Progenitor cell of endocrine pancreas (in vitro differentiated cells): ENCODE measurements at places on chromosomes 2 and 18. TPM values are rescaled to one million over a fixed set of nuclear protein-coding genes. Genes with fewer than 3 reads are reported as not detected.

RGPD4 gene
- total RNA-seq: 0.11 TPM in 1 of 2 replicates, not detected in the other

SOCS6 gene
- 36.3 and 39.0 TPM in 2 replicates for total RNA-seq

GALM gene
- 40.2 and 46.3 TPM in 2 replicates for total RNA-seq

PKDCC gene
- total RNA-seq: 334 and 335 TPM in 2 replicates

PCARE gene
- total RNA-seq: not detected in 2 replicates

SFTPB gene
- total RNA-seq: not detected in 2 replicates

DNA sequence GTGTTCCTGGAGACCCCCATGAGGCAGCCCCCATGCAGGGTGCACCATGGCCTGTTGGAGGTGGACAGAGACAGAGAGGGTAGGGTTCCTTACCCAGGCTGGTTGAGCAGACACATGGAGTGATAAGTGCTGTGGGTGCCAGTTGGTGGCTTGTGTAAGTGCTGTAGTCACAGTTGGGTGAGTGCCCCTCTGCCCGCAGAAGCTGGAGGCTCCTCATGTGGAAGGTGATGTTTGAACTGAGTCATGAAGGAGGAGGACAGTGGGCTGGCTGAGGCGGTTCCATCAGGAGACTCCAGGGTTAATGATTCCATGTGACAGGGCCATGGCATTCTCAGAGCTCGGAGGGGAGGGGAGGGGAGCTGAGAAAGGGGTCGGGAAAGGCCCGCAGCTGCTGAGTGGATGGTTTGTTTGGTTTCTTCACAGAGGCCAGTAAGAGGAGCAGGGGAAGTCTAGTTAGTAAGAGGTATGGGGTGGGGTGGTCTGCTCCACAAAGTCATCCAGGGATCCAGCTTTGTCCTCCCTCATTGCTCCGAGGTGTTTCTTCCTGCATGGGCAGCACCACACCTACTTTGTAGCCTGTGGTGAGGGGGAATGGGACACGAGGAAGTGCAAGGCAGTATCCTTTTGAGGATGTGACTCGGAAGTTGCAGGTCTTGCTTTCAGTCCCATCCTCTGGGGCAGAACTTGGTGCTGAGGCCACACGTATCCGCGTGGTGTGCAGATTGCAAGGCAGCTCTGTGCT lies 13.6 kb downstream of the IMPA2 start:
- no peak for DNase-seq
- peak overlapping the region; percentile 1 for H3K4me3 ChIP-seq
- H3K4me1 ChIP-seq: peaks cover 50% of the 10 kb centered on the region
- H3K27ac ChIP-seq: peak overlapping the region; percentile 92

DNA sequence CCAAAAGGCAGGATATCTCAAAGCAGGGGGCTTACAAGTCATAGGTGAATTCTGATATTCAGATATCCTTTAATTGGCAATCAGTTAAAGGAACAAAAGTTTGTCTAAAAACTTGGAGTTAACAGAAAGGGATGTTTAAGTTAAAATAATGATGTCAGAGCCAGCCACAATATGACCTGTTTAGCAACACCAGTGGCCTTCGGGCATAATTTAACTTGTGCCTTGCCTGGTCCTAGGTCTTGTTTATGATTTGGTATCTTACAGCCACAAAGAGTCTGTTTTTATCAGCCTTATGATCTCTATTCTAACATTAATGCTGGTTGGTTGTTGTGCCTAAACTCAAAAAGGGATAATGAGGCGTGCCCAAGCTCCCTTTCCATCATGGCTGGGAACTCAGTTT lies 252.9 kb downstream of the RNF152 start:
- no peak overlapping the region for H3K27ac ChIP-seq
- no peaks in the 10 kb centered on the region for H3K27me3 ChIP-seq
- peaks cover 12% of the 10 kb centered on the region for H3K4me1 ChIP-seq
- DNase-seq: no peak
- no peak overlapping the region for H3K4me3 ChIP-seq

- DNase-seq: no peak
- no peaks in the 10 kb centered on the region for H3K27me3 ChIP-seq
- H3K4me3 ChIP-seq: no peak overlapping the region
- no peak overlapping the region for H3K27ac ChIP-seq
- no peaks in the 10 kb centered on the region for H3K36me3 ChIP-seq
Measured at GRCh38 chr18:69246027-69246426, 154.7 kb upstream of the DOK6 start.

DNA sequence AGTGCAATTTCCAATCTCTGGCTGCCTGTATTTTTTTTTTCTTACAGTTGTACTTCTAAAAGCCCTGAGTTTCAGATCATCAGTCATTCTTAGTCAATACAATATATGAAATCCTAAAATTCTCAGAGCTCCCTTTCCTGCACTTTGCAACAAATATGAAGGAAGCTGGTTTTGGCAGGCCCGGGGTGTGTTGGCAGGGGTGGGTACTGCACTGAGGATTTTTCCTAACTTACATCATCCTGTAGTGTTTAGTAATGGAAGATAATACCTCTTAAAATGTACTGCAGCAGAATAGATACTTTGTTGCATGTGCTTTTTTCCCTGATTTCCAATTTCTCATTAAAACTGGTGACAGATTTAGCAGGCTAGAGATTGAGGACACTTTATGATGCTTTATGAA lies 374.6 kb downstream of the PTH2R start:
- no peaks in the 10 kb centered on the region for H3K36me3 ChIP-seq
- no peak for DNase-seq
- no peak overlapping the region for H3K27ac ChIP-seq
- H3K4me3 ChIP-seq: no peak overlapping the region
